ENCODE measurements at places on chromosomes 13 and 19.

DNA sequence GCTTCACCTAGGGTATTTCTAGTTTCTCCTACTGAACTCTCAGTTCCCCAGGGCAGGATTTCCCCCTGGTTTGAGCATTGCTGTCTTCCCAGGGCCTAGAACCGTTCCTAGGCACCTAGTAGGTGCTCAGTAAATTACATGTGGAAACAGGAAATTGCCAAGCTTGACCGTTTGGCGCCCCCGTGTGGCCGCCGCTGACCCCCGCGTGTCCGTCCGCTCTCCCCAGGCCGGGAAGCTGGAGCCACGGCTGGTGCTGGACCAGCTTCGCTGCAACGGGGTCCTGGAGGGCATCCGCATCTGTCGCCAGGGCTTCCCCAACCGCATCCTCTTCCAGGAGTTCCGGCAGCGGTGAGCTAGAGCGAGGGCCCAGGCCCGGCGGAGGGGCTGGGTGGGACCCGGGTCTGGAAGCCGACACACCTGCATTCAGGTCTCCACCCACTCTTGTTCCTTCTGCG lies 55.5 kb downstream of the MYH14 start:
- no peak for DNase-seq

- no peak for DNase-seq
These were observed 161.6 kb downstream of the KDM4B start for GRCh38 chr19:5130371-5131030.

DNA sequence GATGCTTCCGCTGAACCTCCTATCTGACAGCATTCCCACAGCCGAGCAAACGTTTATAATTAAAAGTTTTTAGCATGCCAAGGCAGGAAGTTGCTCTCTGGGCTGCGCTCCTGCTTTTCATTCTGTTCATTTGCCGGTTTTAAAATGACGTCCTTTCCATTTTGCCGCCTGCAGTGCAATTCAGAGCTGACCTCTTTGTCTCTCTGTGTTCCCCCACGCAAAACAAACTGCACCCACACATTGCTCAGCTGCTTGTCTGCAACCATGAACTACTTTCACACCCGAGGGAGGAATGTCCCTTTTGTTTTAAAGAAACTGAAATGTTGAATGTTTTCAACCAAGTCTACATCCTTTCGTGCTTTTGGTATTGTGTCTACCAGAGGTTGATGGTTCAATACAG lies 416.5 kb downstream of the EFNB2 start:
- no peak for DNase-seq

DNA sequence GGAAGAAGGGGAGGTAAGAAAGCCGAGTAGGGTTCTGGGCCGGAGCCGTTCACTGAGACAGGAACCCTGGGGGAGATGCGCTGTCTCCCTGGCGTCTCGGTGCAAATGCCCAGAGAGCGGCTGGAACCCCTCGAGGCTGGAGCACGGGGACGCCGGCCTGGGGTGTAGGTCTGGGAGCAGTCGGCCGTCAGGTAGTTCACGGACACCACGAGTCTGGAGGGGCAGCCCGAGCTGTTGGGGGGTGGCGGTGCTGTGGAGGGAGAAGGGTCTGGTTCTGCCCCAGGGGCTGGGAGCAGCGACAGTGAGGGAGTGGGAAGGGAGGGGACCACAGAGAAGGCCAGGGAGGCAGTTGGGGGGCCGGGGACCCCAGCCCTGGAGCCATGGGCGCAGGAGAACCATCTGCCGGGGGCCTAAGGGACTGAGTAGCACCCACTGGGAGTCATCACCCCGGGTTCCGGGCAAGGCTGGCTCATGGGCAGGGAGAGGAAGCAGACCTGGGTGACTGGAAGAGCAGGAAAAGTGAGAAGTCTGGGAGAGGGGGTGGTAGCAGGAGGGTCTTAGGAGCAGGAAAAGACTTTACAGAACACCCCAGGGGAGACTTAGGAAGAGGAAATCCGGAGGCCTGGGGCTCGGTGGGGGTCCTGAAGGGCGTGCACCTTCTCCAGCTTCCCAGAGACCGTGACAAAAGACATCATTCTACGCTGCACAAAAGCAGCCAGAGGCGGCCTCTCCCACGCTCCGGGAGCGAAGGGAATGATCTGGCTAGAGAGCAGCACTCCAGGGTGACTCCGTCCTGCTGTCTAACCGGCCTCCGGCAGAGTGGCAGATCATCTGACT lies 173.1 kb upstream of the SOX1 start:
- DNase-seq = no peak

- DNase-seq = no peak
These were observed 5.7 kb downstream of the USPL1 start for GRCh38 chr13:30623392-30623791.

DNA sequence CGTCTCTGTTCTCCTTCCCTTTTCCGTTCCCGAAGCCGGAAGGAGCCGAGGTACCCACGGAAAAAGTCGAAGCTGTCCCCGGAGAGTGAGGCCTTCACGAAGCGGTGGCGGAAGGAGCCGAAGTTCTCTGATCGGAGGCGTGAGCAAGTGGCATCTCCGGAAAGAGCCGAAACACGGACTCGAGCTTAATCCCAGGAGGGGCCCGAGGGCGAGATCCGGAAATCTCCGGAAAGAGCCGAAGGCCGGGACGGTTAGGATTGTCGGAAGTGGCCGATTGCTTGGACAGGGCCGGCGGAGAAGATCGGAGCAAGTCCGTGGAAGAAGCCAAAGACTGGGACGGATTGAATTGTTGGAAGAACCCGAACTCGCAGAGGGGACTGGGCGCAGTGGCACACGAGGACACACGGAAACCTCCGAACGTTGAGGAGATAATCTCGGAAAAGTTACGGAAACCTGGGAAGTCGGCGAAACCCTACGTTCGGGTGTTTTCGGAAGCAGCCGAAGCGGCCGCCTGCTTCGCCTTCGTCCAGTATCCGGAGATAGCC lies 440 bp upstream of the U2AF2 start:
- DNase-seq = peak; percentile 96

GRCh38 chr19:44927746-44928145 lies 13.3 kb downstream of the APOC1 start:
- DNase-seq = no peak

GRCh38 chr13:73891805-73892204 lies 242.4 kb downstream of the KLF12 start:
- no peak for DNase-seq

DNA sequence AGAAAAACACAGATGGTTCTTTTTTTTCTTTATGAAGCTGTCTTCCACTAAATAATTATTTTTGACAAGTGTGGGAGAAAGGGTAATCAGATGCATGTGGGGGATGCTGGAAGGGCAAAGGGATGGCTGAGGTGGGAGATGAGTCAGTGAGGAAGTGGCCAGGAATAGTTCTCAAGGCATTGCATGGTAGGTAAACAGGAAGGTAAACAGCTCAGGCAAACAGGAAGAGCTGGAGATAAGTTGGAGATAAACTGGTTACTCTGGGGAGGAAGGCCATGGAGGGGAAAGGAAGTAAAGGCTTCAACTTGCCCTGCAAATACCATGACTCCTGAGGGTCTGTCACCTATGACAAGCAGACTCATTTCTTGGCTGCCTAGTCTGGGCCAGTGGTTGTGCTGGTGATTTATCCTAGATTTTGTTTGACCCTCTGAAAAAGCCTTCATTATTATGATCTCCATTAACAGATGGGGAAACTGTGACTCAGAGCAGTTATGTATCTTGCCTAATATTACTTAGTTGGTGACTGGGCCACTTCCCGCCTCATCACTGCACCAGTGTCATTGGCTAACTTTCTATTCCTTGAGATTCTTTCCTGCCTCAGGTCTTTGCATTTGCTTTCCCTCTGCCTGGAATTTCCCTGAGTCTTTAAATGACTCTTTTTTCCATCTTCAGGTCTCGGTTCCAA lies 17.1 kb downstream of the ACTL9 start:
- no peak for DNase-seq

DNA sequence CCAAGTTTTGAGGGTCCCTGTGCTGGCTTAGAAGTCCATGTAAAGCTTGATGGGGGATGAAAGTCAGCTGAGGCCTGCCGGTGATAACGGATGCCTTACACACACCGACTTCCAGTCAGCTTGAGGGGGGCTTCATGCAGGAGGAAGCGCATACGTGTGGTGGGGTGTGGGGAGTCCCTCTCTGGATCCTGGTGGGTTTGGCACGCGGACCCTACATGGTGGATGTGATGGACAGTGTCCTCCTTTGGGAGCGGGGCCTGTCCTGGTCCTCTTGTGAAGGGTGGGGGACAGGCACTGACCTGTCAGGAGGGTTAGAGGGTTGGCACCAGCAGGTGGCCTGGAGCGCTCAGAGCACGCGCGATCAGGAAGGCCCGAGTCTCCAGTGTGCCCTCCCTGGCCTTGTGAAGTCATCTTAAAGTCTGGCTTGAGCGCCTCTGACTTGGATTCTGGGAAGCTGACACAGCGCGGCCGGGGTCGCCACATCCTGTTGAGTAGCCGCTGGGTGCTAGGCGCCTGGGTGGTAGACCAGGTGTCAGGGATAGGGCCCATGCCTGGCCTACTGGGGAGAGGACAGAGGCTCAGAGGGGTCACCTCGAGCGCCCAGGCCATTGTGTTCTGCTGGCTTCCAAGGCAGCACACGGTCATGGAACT lies 2.9 kb downstream of the DAZAP1 start:
- no peak for DNase-seq

GRCh38 chr13:23637829-23638228 lies 67.6 kb downstream of the TNFRSF19 start:
- no peak for DNase-seq

GRCh38 chr19:20860339-20860738 lies 62.7 kb upstream of the ZNF85 start:
- no peak for DNase-seq
